Iris pigment epithelial cell (primary cell): ENCODE measurements at places on chromosomes 6 and 20.

DNA sequence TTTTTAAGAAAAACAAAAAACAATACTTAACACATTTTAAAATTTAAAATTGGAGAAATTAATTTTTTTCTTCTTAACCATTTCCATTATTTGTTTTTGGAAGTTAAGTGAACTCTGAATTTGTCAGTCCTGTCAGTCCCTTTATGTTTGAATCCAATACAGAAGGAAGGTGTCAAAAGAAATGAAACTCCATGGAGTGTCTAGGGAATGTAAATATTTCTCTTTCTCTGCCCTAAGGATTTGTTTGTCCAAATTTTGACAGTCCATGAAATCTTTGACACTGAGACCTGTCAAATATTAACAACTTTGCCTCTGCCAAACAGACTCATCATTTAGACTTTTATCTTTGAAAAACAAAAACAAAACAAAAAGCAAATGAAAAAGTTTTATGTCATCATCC, 166.4 kb downstream of the EPHA7 start:
- no peak for DNase-seq

- peak; percentile 60 for DNase-seq
Observed at GRCh38 chr6:157461000-157461915, 80.3 kb downstream of the ZDHHC14 start.

GRCh38 chr6:4253604-4254231, 118.3 kb upstream of the ECI2 start:
- peak; percentile 80 for DNase-seq

DNA sequence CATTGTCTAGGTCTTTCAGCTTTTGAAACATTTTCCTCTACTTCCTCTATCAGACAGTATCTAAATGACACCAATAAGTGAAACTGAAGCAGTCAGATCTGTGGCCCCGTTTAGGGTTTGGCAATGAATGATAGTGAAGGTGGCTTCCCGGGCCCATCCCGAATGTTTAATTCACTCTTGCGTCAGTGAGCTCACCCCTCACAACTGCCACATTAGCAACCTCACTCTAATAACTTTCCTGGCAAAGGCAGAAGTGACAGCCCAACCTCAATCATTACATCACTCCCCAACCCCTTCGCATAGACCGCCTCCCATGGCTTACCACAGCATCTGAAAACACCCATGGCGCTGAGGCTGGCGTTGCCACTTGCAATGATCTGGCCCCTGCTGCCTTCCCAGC, 92.4 kb upstream of the CD83 start:
- no peak for DNase-seq

GRCh38 chr20:54337144-54337543, 129.3 kb downstream of the PFDN4 start:
- DNase-seq = no peak

- no peak for DNase-seq
Observed at GRCh38 chr20:3473944-3474343, 3.1 kb downstream of the ATRN start.

- DNase-seq = peak; percentile 54
Observed at GRCh38 chr20:35953387-35954199, 709 bp downstream of the SCAND1 start.

GRCh38 chr6:5071216-5071615, 13.9 kb upstream of the PPP1R3G start:
- no peak for DNase-seq

GRCh38 chr20:44018942-44019637, 104.4 kb downstream of the TOX2 start:
- no peak for DNase-seq

- DNase-seq = peak; percentile 16
Observed at GRCh38 chr6:169362501-169363121, 109.0 kb upstream of the THBS2 start.

DNA sequence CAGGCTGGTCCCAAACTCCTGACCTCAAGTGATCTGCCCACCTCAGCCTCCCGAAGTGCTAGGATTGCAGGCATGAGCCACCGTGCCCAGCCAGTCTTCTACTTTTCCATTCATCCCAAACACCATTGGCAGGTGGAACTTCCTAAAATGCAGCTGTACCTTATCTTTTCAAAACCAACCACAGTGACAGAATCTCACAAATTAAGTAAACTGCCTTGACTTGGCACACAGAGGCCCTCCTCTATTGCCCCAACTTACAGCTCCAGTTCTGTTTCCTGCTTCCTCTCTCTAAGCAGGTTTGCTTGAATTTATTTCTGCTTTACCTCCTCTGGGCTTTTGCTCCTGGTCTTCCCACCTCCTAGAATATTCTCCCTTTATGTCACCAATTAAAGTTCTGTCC, 7.6 kb downstream of the MYB start:
- DNase-seq = no peak

GRCh38 chr20:8664778-8665177, 404.1 kb upstream of the PLCB4 start:
- DNase-seq = no peak

DNA sequence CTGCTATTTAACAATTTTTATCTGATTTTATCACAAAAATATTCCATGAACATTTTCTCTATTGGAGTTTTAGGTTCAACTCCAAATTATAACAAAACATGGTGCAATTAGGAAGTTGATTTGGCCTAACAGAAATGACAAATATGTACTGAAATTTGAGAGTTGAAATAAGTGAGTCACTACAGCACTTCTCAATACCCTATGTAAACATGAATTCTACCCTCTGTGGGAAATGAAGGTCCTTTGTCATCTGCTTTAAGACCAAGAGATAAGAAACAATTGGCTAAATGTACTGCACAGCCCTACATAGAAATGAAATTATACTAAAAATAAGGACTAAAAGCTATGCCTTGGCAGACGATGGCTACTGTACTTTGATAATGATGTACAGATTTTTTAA, 86.2 kb upstream of the BEND6 start:
- peak; percentile 95 for DNase-seq

GRCh38 chr6:28488916-28489365, 26.7 kb downstream of the GPX6 start:
- DNase-seq = peak; percentile 75

DNA sequence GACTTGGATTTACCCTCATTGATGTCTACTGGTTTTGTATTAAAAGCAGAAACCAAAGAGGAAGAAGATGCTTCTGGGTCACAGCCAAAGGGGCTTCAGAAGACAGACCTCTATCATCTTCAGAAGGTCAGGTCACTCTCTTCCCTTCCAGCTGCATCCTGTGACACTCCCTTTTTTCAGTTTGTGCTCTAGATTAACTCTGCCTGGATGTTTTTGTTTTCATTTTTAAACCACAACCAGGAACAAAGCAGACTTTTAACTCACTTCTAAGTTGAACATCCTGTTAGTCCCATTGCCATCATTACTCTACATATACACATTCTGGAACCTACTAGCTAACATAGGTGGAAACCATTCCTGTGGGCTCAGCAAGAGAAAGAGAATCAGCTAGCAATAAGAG, 45.2 kb downstream of the AKIRIN2 start:
- DNase-seq = peak; percentile 42

GRCh38 chr6:146739696-146740095, 140.9 kb downstream of the ADGB start:
- DNase-seq = no peak

DNA sequence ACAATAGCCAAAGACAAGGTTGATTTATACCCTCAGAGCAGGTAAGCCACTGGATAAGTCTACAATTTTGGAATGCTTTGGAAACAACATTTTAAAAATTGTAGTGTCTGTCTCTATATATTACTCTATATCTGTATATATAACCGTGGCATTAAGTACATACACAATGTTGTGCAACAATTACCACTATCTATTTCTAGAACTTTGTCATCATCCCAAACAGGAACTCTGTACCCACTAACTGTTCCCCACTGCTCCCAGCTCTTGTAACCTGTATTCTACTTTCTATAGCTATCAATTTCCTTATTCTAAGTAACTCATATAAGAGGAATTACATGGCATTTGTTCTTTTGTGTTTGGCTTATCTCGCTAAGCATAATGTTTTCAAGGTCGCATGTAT, 78.2 kb upstream of the ASCC3 start:
- no peak for DNase-seq

GRCh38 chr20:44856856-44857448, 28.6 kb upstream of the YWHAB start:
- DNase-seq = no peak

GRCh38 chr6:18327626-18328025, 59.5 kb upstream of the RNF144B start:
- DNase-seq = no peak

DNA sequence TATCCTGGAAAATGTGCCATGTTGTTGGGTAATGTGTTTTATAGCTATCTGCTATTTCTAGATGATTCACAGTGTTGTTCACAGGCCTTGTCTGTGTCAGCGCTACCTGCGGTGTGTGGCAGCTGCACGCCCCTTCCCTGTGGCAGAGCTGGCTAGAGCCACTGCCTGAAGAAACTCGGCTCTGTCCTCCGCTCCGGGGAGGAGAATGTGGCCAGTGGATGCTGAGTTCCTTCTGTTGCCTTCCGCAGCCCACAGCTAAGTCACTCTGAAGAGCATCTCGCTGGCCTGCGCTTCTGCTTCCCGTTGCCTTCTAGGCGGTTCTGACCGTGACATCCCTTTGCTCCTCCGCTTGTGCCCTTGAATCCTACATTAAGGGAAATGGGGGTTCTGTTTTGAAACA, 135.1 kb downstream of the PLG start:
- DNase-seq = no peak

GRCh38 chr6:134161041-134161440, 108.6 kb upstream of the SLC2A12 start:
- peak; percentile 19 for DNase-seq

DNA sequence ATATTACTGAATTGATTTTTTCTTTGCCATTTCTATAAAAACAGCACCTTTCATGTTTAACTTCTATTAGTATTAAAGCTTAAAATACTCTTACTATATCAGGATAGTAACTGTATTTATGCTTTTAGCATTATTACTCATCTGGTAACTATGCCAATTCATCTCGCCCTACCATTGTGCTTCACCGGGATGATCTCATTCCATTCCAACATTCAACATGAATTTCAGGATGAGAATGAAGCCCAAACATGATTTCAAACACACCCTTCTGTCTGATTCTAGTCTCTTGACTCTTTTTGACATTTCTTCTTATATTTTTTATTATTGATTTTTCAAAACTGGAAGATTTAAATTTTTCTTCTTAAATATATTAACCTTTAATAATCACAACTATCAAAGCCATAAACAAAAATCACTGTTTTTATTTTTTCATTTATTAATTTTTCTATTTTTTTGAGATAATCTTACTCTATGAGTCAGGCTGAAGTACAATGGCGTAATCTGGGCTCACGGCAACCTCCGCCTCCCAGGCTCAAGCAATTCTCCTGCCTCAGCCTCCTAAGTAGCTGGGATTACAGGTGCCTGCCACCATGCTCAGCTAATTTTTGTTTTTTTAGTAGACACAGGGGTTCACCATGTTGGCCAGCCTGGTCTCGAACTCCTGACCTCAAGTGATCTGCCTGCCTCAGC, 46.7 kb downstream of the GJA1 start:
- peak; percentile 84 for DNase-seq

- DNase-seq = no peak
Observed at GRCh38 chr20:53088786-53089185, 116.6 kb downstream of the TSHZ2 start.

DNA sequence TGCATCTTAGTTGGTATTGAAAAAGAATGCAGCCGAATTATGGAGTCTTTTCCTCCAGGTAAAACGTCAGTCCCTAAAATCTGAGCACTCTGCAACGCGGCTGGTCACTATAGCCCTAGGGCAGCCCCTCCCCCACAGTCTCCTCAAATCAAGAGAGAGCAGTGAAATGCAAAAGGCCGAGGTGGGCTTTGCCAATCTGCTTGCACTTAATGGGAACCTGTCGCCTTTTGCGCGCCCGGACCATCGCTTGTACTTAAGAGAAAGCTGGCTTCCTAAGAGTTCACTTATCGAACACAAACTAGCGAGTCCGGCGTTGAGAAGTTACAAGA, 447 bp downstream of the MCM3 start:
- peak; percentile 29 for DNase-seq

DNA sequence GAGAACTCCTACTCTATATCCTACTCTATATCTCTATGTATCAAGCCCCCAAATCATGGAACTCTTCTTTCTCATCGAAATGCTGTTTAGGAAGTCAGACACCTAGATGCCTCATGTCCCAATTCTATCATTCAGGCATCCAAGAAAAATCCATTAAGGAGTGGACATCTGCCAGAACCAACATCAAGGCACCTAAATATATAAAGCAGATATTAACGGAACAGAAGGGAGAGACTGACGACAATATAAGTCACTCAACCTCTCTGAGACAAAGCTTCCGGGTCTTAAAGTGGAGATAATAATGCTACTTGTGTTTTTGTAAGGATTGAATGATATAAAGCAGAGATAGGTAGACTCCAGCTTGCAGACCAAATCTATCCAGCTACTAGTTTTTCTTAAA, 241.5 kb downstream of the NFATC2 start:
- no peak for DNase-seq
